Tongue (tissue), 3 donors: ENCODE measurements at places on chromosomes 1 and 21.
A peak's percentile ranks its signal among the peaks of the same experiment; 100 is the strongest.

GRCh38 chr1:204885790-204886189, 15.1 kb downstream of the NFASC start:
- no peak for DNase-seq

GRCh38 chr1:24015221-24016210, 35.4 kb upstream of the SRSF10 start:
- peak; percentile 84 for DNase-seq

DNA sequence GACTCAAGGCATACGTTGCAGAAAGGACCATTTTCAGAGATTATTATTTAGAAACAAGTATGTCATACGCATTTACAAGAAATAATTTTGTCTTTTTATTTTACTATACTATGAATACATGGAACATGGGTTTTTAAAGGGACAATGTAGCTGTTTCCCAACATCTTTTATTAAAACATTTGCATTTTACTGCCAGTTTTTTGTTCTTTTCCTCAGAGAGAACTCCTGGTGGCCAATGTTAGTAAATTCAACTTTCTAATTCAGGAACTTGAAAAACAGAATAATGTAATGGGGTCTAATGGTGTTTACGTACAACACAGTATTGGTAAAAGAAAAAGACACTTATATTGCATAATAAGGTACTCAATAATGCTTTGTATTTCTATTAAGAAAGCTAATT, 14.9 kb downstream of the PRDM2 start:
- DNase-seq = no peak

DNA sequence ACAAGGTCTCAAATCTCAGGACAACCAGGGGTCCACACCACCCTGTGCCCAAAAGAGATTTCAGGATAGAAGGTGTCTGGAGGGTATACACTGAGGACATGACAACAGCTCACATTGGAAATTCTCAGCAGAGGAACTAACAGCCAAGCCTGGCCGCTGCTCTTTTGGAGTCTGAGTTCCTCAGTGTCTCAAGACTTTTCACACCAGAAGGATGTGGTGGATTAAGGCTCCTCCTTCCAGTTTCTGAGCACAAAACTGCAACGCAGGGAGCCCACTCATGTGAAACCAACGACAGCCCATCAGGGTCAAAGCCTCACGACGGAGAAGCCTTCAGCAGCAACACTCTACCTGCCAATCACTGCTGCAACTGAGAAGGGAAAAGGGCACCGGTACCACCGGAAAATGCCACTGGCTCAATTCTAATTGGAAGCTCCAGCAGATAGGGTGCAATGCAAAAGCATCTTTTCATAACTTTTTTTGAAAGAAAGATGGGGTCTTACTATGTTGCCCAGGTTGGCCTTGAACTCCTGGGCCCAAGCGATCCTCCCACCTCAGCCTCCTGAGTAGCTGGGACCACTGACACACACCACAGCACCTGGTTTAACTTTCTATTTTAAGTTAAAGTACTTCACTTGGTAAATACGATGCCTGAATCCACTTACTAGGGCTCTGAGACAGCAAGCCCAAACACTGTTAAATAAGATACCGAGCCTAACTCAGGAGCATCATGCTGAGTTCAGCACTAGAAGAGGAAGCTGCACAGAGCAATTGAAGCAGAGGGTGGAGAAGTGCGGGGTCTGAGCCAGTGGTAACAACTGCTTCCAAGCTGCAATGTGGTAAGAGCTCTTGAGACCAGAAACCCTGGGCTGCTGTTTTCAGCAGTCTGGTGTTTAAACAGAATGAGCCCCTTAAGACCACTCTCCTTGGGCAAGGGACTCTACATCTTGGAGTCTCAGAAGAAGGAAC, 7.8 kb downstream of the CAPZB start:
- no peak for DNase-seq

DNA sequence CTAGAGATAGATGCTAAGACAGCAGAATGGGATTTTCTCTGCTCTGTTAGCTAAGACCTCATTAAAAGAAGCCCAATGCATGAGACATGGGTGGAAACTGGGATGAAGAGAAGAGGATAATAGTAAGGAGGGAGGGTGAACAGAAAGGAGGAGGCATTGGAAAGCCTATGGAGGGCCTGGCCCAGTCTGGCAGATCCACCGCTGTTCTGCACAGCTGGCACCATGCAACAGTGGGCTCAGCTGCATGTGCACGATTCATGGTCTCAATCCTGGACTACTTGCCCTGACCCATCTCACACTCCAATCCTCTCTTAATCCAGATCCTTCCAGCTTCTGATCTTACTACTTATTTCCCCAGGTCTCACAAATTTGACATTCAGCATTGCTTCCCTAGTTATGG, 2.2 kb downstream of the PHC2 start:
- DNase-seq = no peak

DNA sequence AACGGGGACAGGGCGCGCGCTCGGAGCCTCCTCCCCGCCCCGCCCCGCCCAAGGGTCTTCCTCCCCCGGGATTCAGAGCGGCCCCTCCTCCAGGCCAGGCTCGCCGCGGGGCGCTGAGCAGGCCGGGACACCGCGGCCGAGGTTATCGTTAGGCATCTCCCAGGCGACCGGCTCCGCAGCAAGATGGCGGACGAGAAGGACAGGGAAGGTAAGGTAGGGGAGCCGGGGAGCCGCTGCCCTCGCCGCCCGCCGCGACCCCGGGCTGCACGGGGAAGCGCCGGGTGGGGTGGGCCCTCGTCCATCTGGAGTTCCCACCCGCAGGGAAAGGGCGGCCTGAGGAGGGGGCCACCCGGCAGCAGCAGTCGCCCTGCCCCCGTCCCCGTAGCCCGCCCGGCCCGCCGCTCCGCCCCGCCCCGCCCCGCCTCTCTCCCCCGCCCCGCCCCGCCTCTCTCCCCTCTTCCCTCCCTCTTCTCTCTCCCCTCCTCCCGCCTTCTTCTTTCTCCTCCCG, 105.9 kb upstream of the HNRNPU start:
- DNase-seq = peak; percentile 93

- DNase-seq = peak; percentile 65
These were observed 14.0 kb downstream of the A3GALT2 start for GRCh38 chr1:33306653-33307493.

DNA sequence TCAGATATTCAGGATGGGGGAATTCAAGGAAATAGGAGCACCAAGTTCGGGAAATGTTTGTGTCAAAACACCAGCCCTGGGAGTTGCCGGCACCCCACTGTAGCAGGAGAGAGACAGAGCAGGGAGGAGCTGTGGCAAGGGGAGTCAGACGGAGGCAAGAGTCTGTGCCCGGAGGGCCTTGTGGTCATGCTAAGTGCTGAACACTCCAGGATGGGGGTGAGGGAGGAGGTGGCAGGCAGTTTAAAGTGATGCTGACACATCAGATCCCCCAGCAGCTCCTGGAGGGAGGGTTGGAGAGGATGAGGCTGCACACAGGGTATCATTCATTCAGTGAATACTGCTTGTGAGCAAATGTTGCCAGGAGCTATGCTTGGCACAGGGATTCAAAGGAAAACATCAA, 150.3 kb upstream of the ETV3 start:
- DNase-seq = no peak

GRCh38 chr1:210398466-210398865, 69.8 kb downstream of the HHAT start:
- no peak for DNase-seq

DNA sequence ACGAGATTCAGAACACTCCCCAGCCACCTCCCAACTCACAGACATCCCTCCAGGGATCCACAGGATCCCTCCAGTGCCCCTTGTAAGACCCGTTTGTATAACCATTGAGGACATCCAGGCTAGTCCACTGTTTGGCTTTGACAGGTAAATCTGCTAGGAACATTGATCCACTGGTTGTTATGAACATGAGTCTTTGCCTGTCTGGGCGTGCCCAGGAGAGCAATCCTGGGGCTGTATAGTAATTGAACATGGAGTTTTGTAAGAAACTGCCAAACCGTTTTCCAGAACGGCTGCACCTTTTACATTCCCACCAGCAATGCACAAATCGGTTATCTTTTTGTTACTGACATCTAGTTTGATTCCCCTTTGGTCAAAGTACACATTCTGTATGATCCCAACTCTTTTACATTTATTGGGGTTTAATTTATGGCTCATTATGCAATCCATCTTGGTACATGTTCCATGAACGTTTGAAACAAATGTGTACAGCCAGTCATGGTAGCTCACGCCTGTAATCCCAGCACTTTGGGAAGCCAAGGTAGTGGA, 88.7 kb downstream of the WDR4 start:
- no peak for DNase-seq
